Activated naive CD4-positive, alpha-beta T cell (primary cell): ENCODE measurements at places on chromosomes 3 and 15.

DNA sequence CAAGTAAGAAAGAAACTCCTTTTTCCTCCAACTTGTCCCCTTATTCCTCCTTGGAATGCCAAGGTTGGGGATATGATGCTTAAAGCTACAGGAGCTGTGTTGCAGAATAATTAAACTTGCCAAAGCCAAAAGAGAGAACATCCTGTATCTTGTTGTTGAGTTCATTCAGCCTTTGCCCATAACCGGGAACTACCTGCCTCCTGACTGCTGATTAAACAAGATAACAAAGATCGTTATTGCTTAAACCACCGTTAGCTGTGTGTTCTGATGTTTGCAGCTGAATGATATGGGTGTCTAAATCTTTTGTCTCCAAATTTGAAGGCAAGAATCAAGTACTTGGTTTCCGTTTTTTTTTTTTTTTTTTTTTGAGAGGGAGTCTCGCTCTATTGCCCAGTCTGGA, 61.5 kb downstream of the DPPA2 start:
- DNase-seq = no peak

DNA sequence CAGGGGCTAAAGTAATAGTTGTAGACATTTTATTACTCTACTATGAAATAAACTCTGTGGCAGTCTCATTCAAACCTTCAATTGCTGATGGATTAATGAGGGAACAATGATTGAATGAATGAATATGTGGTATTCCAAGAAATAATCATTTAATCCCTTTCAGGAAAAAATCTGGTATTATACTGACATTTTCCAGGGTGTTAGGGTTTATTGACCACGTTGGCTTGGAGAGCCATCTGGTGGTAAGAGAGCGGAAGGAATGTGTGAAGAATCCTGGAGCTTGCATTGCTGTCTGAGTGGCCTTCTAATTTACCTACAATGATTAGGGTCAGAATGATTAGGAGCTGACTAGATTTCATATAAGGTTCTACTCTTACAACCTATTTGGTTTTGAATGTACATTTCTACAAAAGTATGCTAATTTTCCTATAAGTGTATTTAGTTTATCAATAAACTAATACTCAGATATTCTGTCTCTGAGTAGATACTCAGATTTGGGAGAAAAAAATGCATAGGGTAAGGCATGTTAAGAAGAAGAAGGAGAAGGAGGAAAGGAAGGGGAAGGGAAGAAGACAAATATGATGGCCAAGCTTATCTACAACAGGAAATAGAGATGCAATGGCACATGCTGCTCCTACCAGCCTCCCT, 249.9 kb downstream of the ROBO1 start:
- no peak for DNase-seq

- peak; percentile 9 for DNase-seq
These were observed 17.6 kb downstream of the C15orf62 start for GRCh38 chr15:40787344-40787841.

DNA sequence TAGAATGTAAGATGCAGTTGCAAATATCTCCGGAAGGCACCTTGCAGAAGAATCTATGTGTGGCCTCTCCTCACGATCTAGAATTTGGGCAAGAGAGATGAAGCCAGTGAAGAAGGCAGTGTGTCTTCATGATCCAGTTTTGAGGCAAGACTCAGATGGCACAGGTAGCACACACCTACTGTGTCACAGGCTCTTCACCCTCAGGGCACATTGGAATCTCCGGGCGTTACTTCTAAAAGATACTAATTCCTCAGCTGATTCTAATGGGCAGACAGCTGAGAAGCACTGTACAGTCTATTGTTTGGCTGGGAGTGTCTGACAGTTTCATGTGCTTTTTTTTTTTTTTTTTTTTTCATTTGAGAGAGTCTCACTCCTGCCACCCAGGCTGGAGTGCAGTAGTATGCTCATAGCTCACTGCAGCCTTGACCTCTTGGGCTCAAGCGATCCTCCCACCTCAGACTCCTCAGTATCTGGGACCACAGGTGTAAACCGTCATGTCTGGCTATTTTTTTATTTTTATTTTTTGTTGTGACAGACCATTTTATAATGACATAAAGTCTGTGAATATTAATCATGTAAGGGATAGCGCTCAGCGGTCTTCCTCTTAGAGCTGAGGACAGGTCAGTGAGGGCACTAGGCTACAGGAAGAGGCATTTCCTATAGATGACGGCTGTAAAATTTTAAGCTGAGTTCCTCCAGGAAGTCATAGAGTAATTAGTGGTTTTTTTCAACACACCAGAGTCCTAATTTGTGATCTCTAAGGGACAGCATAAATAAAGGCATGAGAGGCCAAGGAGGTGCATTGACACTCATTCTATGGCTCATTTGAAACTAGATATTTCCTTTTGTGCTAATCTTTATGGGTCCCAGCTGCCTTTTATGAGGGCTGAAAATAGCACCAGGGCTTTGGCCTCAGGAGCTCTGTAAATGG, 4.0 kb downstream of the C3orf52 start:
- no peak for DNase-seq

DNA sequence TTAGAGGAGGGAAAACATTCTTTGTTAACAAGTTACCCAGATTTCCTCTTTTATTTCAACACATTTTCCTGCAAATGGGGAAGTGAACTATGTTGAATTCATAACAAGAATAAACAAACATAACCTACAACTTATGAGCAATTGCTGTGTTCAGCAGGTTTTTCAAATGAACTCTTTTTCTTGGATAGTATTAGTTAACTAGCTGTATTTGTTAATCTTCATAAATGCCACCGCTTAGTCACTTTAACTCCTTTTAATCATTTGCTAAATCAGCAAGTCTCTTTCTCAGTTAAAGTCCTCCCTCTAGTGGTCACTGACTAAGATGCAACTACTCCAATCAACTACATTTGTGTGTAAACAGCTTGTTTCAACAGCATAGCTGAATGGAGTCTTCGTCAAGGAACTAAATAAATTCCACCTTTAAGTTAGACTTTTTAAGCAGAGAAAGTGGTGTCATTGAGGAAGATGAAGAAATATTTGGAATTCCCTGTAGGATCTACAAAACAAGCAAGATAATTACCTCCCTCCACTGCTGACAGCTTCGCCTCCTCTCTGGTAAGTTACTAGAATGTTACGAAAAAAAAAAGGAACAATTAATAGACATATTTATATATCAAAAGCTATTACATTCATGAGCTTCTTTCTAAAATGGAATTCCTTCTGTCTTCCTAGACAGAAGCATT, 1122.0 kb downstream of the ROBO1 start:
- no peak for DNase-seq

DNA sequence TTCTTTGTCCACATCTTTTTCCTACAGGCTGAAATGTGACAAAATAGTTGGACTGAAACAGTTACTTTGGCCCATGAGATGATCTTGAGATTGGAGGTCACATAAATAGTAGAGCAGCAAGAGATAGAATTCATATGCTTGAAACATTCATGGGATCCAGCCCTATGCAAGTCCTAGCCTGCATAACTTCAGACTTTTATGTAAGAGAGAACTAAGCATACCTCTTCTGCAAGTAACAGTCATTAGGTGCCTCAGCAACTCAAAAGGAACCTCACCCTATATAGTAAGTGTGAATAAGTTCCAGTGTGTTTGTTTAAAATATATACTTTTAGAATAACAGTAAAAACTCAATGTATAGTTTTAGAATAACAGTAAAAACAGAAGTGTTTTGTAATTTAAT, 138.0 kb upstream of the P2RY1 start:
- no peak for DNase-seq

- no peak for DNase-seq
These were observed 59.0 kb downstream of the MGLL start for GRCh38 chr3:127763337-127763736.

DNA sequence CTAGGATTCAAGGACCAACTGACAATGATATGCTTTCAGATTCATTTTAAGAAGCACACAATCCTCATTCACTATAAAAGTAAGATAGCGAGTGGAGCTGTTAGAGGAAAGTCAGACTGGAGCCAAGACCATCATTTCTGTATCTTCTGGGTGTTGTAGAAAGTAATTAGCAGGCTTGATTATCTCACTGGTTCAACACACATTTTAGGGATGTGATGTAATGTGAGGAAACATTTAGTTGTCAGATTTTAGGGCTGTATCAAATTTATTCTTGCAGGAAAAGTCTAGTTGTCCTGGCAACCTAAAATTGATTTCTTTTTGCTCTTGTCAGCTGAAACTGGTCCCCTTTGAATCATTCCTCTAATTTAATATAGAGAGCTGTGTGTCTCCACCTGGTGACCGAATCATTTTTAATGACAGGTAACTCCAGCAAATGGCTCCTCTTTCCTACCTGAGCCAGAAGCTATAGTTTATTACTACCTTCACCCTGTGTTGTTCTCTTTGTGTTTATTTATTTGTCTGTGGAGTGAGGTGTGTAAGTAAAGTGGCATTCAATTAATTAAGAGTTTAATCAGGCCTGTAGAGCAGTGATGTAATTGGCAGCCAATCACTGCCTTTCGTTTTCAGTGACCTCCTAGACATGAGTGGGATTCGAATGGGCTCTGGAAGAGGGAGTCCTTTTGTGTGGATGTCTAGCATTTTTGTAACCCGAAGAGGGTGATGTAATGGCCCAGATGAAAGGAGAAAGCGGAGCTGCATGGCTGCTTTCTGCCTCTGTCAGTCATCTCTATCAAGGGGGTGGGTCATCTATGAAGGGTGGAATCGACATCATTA, 125.8 kb downstream of the LPP start:
- no peak for DNase-seq

DNA sequence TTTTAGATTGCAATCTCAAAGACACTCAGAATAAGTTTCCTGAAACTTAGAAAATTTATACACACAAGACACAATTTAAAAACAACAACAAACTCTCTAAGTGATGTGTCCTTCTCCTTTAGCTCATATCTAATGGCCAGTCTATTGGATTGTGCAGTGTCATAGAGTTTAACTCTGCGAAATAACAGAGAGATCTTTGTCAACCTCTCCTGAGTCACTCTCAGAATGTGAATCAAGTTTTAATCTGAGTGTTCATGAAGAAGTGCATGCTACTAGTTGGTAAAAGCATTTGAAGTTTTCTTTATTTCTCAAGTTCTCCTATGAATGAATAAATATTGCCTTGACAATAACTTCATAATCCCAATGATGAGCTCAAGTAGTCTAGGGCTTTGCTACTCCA, 284.5 kb upstream of the DNAJC19 start:
- DNase-seq = no peak

DNA sequence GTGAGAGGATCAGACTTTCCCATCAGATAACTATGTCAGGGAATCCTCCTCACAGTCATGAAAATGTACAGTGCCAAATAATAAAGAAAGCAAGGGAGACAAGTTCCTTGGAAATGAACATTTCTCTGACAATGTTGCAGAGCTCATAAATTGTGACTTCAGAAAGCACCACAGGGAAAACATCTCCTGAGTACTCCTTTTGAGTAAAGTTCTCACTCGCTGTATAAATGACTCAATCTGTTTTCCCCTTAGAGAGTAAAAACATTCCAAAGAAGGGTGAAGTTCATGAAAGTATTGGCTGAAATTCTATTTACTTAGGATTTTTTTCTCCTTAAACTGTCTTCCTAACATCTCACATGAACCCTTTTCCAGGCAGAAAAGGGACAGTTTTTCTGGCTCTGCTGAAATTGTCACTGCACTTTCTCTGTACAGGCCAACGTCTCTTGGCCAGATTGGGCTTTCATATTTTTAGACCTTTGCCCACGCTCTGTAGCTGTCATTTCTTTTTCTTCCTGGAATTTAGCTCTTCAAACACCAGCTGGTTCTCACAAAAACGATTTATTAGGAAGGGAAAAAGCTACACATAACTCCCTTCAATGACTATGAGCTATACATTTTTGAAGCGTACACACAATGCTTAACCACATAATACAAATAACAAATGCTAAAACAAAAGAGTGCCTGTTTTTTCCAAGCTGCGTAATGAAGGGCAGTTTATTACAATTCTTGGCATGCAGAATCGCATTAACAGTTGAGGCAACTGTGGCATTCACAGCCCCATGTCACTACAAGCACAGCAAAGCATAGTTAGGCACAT, 216.1 kb downstream of the ATP8B4 start:
- no peak for DNase-seq

GRCh38 chr15:90481023-90481422, 48.7 kb upstream of the CRTC3 start:
- DNase-seq = no peak

- DNase-seq = no peak
These were observed 13.0 kb upstream of the ACAP2 start for GRCh38 chr3:195455789-195456188.

DNA sequence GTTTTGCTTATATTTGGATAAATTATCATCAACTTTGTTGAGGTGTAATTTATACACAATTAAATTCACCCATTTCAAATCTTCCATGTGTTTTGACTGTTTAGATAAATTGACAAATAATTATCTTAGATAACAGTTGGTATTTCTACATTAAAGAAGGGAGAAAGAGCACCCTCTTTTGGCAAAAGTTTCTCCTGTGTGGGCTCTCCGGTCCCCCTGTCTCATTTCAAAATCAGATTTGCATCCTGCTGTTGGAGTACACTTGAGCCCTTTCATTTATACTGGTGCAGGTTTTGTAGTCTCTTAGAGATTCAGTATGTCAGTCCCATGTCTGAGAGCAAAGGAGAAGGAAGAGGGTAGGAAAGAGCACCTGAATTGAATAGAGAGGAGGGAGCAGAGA, 49.4 kb downstream of the NKIRAS1 start:
- DNase-seq = no peak

GRCh38 chr3:32623532-32623931, 52.9 kb upstream of the DYNC1LI1 start:
- DNase-seq = no peak

DNA sequence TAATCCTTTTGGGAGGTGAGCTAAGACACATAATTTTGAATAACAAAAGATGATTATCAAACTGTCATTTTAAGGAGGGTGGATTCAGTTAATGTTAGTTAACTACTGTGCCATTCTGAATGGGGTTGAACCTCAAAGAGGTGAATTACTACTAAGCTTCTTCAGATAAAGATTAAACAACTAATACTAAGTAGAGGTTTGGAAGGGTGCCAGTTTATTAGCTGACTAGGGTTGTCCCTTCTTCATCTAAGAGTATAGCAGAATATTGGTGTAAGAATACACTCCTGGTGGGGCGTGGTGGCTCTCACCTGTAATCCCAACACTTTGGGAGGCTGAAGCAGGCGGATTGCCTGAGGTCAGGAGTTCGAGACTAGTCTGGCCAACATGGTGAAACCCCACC, 123.1 kb upstream of the LRRFIP2 start:
- no peak for DNase-seq

- no peak for DNase-seq
These were observed 14.7 kb downstream of the IDH2 start for GRCh38 chr15:90087454-90088154.

- no peak for DNase-seq
These were observed 481.9 kb downstream of the ROBO1 start for GRCh38 chr3:79285871-79286270.

- DNase-seq = no peak
These were observed 20.3 kb downstream of the IMPG2 start for GRCh38 chr3:101300073-101300472.
